ENCODE measurements at places on chromosomes 11 and 22.
A peak's percentile ranks its signal among the peaks of the same experiment; 100 is the strongest.

DNA sequence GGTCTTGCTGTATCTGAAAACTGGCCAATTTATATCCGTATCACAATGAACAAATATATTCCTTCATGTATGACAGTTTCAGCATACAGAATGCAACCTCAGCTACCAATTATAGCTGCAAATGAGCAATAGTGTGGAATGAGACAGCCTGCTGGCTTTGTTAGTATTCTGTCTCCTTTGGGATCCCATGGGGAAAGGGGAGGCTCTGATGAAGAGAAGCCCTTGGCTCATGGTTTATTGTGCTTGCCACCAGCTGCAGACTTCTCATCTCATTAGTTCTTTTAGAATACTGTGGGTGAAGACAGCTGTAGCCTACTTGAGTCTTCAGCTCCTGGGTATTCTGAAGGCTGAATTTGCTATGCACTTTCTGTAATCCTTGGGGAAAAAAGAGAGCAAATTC, 42.4 kb downstream of the PITPNB start:
- DNase-seq: no peak

DNA sequence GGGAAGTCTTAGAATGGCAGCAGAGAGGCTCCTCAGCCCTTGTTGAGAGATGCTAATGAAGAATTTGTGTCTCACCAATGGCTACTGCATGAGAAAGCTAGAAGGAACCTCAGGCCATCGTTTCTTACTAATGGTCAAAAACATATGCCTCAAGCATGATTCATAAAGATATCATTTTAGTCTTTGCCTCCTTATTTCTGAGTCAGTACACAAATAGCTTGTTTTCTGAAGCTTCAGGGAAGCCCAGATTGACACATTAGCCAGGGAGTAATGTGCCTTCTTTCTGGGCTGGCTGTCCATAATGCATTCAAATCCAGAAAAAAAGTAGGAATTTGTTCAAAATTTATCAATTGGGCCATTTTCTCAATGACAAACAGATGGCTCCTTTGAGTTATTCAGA, 169.4 kb upstream of the ZBED5 start:
- DNase-seq: no peak

DNA sequence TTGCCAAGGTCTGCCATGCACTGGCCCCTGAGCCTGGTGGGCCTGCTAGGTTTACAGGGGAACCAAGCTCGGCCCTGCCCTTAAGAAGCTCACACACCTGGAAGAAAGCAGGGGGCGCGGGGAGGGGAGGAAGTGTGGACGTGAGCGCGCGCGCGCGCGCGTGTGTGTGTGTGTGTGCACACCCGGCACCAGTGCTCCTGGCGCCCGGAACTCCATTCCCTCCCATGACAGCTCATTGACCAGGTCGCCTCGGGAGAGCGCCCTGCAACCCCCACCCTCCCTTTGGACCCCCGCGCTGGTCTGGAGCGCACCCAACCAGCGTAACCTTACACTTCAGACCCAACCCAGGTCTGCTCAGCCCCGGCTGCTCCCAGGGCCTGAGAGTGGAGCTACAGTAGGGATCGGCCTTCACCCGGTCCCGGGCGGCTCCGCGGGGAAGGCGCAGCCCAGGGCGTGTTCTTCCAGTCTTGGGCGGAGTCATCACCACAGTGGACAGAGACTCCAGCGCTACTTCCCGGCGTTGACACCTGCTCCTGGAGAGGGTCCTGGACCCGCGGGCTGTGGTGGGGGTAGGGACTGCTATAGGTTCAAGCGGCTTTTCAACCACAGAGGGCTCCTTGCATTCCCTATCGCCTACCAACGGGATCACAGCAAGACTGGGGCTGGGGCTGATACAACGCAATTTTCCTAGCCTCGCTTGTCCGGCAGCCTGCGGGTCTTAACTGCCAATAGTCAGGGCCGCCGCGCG, 1.5 kb downstream of the GALNT18 start:
- no peak for DNase-seq

DNA sequence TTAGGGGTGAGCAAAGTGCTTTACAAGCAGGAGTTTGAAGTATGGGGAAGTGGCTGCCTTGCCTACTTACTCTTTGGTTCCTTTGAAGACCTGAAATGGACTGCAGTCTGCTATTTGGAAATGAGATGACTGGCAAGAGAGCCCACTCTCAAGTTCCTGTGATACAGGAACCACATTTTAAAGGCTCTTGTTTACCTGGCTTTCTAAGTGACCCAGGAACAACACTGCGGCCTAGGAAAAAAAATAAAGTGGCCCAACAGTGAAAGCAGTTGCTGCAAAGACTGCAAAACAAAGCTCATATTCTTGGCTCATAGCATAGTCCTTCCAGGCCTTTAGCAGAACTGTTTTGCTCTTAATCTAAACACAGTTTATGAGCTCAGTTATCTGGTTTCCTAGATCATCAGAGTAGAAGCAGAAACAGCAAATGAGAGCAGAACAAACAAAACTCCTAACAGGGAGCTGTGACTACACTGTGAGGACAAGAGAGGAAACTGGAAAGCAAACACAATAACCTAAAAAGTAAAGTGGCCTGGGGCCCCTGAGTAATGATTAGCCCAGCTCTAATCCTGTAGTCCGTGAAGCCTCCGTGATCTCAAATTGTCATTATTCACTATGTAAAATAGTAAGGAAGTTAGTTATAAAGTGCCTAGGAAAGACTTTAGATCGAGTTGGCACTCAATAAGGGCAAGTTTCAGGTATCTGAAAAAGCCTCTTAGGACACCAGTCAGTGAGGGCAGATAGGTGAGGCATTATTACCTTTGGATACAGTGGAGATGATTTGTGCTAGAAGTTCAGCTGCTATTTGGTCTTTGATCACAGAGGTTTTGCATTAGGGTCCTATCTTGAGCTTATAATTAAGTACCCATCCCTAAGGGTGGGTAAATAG, 11.5 kb downstream of the CCDC117 start:
- no peak for DNase-seq

DNA sequence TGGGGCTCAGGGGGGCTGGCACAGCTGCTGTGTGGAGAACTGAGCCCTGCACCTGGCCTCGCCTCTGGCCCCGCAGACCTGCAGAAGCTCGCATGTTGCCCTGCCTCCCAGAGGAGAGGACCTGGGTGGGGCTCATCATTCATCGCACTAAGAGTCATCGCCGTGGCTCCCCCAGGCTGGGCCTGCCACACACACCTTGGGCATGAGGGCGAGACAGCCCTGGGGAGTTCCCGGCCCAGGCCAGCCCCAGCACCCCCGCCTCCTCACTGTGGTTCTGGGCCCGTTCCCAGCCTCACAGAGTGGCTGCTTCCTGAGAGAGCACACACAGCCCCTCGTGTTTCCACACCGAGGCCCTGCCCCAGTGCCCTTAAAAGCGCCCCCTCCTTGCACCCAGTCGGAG, 694.6 kb downstream of the TBC1D22A start:
- no peak for DNase-seq

GRCh38 chr11:16809886-16810668, 71.6 kb downstream of the C11orf58 start:
- DNase-seq: no peak

DNA sequence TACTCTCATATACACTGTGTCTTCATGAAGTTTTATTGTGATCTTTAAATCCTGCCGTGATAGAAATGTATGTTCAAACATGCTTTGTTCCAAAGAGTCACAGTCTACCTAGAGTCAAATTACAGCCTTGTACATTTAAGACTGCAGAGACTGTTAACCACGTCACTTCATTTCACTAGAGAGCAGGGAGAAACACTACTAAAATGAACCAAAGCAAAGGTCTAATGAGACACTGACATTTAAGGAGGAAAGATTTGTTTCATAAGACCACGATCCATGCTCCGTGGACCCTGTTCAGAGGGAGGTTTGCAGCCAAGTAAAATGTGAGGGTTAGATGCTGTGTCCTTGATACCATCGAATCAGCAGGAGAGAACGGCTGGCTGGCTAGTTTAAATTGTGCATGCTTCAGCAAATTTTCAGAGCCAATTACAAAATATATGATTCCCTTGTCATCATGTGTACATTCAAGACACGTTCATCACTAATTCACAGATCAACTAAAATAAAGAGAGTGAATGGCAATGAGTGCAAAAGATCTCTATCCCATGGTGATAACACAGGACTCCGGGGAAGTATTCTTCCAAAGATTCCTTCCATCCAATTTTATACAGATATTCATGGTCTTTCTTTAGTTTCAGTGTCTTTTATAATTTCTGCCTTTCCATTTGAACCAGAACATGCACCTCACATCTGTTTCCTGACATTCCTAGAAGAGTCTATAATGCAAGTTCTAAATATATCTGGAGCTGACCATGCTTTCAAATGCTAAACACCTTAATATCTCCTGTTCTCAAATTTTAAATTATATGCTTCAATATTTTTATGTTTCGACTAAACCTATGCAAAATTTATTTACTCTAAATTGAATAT, 960.9 kb upstream of the FAT3 start:
- DNase-seq: no peak

GRCh38 chr11:107592813-107593212, 1.9 kb downstream of the ELMOD1 start:
- no peak for DNase-seq

GRCh38 chr11:117420598-117420997, 92.9 kb downstream of the CEP164 start:
- DNase-seq: no peak

DNA sequence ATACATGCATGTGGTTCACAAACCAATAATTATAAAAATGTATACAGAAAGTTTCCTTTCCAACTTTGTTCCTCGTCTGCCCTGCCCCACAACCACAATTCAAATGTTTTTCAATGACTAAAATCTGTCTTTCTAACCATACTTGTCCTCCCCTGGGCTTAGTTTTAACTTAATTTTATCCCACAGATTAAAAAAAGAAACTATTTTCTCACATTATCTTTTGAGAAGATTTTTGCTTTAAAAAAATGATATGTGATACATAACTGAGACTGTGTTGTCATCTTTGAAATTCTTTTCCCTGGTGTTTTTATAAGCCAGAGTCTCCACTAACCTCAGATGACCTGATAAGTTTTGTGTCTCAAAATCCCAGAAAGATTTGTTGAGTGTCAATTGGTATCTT, 79.0 kb downstream of the FDX1 start:
- DNase-seq: no peak

DNA sequence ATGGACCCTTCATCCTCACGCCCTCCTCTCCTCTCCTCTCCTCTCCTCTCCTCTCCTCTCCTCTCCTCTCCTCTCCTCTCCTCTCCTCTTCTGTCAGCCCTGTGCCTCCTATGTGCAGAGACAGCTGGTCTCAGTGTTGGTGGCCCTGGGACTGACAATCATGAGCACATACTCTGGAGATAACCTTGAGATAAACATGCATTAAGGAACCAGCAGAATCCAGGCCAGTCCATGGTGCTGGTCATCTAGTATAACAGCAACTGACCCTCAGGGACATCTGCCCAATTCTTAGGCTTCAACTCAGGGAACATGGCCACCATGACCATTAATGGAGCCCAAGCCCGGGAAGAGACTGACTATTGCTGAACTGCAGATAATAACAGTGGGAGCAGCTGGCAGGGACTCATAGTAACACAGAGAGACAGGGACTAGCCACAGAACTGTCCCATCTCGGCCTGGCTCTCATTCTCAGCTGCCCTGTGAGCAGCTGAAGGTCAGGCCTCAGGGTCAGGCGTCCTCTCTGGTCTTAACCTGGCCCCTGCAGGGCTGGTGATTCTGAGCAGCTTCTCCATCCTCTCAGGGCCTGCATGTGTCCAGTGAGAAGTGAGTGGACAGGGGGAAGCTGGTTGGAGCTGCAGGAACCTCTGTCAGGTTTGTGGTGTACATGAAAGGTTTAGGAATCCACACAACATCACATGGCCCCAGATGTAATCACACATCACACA, 45.4 kb downstream of the GGTLC2 start:
- DNase-seq: no peak

DNA sequence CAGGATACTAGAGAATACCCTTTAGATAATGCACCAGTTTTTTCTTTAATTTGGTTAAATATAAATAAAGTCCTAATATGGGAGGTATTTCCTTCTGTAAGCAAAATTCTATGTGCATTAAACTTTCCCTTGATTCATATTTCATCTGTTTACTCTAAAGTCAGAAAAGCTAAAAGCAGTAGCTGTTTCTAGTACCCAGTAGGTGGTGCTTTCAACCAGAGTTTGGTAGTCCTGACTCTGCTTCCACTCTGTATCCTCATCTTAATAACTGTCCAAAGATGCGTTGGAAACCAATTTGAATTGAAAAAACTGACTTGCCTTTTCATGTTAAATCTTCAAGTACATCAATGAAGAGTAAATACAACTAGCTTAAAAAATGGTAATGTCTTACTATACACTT, 1065.2 kb downstream of the JRKL start:
- no peak for DNase-seq

GRCh38 chr11:21511835-21512440, 680.9 kb upstream of the ANO5 start:
- DNase-seq: peak; percentile 8

DNA sequence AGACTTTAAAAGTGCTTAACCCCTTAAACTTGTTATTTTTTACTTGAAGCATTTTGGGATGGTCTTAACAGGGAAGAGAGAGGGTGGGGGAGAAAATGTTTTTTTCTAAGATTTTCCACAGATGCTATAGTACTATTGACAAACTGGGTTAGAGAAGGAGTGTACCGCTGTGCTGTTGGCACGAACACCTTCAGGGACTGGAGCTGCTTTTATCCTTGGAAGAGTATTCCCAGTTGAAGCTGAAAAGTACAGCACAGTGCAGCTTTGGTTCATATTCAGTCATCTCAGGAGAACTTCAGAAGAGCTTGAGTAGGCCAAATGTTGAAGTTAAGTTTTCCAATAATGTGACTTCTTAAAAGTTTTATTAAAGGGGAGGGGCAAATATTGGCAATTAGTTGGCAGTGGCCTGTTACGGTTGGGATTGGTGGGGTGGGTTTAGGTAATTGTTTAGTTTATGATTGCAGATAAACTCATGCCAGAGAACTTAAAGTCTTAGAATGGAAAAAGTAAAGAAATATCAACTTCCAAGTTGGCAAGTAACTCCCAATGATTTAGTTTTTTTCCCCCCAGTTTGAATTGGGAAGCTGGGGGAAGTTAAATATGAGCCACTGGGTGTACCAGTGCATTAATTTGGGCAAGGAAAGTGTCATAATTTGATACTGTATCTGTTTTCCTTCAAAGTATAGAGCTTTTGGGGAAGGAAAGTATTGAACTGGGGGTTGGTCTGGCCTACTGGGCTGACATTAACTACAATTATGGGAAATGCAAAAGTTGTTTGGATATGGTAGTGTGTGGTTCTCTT, 2.8 kb downstream of the MALAT1 start:
- DNase-seq: no peak

DNA sequence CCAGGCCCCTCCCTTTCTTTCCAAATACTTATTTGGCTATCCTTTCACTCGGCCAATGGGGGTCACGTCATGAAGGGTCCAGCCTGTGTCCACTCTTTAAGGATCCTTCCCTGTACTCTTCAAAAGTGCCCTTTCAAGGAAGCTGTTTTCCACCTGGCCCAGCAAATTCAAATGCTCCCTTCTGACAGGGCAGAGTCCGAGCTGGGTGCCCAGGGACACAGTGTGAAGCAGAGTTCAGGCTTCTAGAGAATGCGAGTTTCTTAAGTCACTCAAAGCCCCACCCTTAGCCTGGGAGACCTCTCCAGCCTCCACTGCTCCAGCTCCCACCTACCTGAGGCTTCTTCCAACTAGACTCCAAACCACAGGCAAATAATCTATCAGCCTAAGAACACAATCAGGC, 5.5 kb upstream of the APOA1 start:
- no peak for DNase-seq
